ENCODE measurements at places on chromosomes 4 and X.

DNA sequence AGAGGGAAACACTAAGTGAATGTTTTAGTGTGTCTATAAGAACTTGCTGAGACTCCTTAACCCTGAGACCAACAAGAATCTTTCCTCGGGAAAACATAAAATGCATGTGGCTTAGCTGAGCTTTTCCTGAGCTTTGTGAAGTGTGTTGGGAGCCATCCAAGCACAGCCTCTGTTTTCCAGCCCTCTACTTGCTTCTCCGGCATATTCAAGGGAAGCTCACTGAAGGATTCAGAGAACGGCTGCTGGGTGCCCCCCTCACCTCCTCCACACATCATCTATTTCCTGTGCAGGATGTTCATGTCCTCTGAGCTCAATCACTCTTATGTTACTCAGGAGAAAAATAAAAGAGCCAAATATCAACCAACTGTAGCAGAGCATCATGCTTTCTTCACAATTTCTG is 492.1 kb downstream of the IL15 start:
- DNase-seq, result peak; percentile 15

DNA sequence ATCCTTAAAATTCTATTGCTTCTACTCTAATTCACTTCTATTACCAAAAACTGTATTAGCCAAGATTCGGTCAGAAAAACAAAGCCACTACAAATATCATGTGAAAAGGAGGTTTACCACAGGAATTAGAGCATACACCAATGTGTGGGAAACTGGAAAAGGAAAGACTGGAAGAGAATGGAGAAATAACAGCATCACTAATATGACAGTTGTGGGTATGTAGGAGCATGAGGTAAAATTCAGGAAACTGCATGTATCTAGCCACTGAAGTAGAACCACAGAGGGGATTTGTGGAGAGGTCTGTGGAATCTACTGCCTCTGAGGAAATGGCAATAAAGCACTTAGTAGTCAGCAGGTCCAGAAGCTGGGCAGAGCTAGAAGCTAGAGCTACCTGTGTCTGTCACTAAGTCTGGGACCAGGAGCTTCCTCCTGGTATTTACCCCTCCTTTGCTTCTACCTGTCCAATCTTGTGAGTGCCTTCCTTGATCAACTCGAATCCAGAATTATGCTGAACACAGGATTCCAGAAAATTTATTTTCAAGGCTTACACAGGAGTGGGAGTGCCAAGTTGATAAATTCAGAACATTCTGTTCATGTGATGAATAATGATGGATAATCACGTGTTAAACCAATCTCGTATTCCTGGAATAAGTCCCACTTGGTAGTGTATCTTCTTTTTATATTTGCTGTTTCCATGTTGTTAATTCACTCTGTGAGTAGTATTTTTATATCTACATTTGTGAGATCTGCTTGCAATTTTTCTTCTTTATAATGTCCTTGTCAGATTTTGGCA is 52.6 kb downstream of the NAF1 start:
- no peak for DNase-seq

DNA sequence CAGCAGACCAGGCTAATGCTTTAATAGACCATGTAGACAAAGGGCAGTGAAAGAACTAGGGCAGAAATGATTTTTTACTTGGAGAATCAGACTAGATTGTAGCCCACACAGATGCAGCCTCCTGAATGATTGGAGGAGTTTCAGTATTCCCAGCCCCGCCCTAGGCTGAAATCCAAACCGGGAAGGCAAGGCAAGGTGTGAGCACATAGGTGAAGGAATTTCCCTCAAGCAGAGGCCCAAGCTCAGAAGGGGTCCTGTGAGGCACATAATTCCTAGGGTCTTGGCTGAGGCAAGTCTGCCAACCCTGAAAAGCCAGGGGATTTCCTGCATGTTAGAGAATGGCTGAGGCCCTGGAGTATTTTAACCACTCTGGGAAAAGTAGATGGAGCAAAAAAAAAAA is 56.4 kb upstream of the PAK3 start:
- DNase-seq, result no peak

DNA sequence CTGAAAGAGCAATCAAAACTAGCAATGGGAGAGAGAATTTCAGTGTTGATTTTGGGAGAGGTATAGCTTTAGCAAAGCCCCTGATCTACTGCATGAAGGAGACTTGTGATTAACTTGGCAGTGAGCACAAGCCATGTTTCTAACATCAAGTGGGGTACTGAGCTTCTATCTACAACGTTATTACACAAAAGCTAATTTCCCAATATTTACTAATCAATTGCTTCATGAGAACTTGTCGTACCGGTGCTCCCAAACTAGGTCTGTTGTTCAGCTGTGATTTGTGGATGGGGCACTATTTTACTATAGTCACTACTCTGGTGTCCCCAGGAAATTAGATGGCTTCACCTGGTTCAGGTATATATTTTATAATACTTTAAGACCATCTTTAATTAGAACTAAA is 16.2 kb downstream of the ANK2 start:
- DNase-seq, result no peak

GRCh38 chr4:89685277-89685676 is 151.7 kb downstream of the SNCA start:
- no peak for DNase-seq

- DNase-seq, result peak; percentile 43
These were observed 839 bp downstream of the QDPR start for GRCh38 chr4:17511051-17511450.

DNA sequence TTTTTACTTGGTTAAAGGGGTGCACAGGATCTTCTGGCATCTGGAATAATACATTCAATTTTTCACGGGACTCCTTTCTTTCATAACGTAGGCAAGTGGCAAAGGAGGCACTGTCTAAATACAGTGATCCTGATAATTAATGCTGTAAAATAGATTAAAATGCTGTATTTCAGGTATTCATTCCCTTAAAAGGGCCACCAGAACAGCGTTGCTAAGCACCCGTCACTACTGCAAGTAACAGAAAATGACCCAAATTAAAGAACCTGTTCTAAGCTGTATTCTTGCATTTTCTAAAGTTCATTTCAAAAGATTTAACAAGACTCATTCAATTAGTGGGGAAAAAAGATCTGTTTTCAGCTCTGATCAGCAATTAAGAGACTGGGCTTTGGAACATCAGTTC is 208.2 kb downstream of the TENM3 start:
- no peak for DNase-seq

GRCh38 chrX:8194216-8194615 is 23.1 kb upstream of the VCX2 start:
- no peak for DNase-seq

GRCh38 chr4:2330091-2331042 is 68.5 kb upstream of the MXD4 start:
- peak; percentile 95 for DNase-seq

DNA sequence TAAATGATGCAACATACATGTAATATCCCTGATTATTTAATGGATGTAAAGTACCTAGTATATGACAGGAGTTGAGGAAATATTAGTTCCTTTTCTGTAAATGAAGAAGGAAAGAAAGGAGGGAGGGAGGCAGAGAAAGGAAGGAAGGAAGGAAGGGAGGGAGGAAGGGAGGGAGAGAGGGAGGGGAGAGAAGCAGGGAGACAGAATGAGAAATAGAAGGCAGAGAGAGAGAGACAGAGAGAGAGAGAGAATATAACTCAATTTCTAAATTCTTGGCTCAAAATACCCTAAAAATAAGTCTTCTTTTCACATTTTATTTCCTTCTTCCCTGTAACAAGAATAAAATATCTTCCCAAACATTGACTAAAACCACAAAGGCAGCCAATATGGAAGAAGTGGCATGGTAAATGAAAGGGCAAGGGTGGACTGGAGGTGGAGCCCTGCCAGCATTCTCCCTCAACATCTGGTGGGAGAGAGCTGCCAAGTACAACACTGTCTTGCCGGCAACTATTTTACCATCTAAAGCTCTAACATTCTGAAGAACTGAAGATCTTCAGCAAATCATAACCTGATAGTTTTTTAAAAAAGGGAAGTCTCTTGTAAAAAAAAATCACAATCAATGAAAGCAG is 245.1 kb downstream of the PPP3CA start:
- no peak for DNase-seq

- DNase-seq, result no peak
These were observed 29.1 kb downstream of the ARHGEF9 start for GRCh38 chrX:63755892-63756291.

GRCh38 chr4:152778656-152779512 is 646 bp downstream of the TIGD4 start:
- DNase-seq, result no peak

- DNase-seq, result no peak
These were observed 17.5 kb upstream of the JAKMIP1 start for GRCh38 chr4:6217716-6218381.

GRCh38 chrX:101399825-101400224 is 7.9 kb downstream of the GLA start:
- DNase-seq, result no peak
